ENCODE measurements at places on chromosomes 7 and 10.
A peak's percentile ranks its signal among the peaks of the same experiment; 100 is the strongest.

DNA sequence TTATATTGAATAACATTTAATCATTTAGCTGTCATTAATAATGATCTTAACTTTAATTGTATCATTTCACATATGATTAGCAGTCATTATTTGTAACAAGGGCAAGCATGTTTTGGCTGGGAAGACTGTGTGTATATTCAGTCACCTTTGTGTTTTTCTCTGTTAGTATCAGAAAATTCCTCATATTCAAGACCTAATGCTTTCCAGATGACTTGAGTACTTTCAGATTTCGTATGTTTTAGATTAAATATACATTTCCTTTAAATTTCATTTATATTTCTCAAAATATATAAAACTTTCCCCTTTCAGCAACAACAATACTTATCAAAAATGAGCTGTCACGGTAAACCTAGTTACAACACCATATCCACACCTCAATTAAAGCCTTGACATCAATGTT, 6.3 kb upstream of the CACNA2D1 start:
- DNase-seq: no peak

DNA sequence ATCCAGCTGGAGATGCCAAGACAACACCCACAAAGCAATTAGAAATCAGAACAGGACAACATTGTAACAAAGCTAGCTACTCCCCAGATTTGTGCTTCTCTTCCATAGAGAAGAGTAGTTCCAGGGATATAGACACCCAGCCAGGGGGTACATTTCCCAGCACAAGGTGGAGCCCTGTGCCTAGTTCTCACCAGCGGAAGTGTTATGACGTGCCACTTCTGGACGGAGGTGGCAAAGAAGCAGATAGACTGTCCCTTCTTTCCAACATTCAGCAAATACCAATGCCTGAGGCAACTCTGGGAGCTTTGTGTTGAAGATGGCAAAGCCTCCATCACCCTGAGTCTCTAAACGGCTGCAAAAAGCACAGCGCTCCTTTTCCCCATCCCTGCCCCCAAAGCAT, 23.4 kb upstream of the GSAP start:
- peak; percentile 60 for DNase-seq

- DNase-seq: no peak
These were observed 55.1 kb downstream of the CHST3 start for GRCh38 chr10:72019085-72019876.

DNA sequence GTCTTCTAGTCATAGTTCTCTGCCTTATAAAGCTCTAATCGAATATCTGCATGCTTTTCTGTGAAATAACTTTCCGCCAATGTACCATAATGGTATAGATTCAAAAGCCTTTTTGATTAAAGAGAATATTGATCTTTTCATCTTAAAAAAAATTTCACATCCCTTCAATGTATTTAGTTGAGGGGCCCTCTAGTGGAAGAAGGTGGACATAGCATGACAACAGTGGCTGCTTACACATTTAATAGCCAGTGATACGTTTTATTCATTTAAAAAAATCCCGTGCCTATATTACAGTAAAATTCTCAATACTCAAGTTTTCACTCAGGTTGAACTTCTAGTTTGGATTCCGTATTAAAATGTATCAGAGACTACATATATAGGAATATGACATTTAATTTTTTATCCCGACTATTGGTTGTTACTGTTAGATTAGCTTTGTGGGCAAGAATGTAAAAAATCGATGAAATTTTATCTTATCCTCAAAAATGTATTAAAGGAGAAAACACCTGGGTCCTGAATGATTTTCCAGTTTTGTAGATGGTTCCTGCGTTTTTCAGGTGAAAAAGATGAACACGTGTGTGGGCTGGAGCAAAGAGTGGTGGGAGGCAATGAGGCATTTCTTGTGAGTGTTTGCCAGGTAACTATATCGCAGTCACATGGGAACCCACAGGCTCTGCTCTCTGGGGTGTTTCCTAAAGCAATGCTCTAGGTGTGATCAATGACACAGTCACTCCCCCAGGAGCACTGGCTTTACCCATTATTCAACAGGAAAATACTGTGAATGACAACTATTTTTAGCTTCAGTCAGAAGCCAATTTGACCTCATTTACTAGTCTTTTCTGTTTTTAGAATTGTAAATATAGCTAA, 24.1 kb upstream of the PNLIP start:
- DNase-seq: no peak

DNA sequence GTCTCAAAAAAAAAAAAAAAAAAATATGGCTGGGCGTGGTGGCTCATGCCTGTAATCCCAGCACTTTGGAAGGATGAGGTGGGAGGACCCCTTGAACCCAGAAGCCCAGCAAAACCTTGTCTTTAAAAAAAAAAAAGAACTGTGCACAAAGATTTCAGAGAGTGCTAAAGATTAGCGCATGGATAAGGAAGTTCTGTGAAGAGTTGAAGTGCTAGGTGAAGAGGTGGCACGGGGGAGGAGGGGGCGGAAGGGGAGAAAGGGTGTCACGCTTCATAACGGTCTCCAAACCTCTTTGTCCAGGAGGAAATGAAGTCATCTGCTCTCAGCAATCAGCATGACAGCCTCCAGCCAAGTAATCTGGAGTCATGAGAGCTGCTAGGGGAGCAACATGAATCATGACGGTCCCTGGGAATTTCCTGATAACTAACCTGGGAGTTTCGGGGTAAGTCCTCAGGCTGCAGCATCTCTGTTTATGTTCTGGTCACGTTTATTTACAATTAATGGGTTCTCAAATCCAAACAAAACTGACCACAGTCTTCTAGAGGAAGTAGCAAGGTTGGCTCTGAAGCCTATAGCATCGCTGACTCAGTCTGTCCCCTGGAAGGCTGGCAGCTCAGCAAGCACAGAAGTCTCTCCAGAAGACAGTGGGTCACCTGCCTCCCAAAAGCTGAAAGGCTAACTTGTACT, 1.9 kb upstream of the PLAU start:
- DNase-seq: no peak

GRCh38 chr10:50580262-50580891, 43.4 kb downstream of the SGMS1 start:
- no peak for DNase-seq

- DNase-seq: no peak
These were observed 35.1 kb downstream of the UMAD1 start for GRCh38 chr7:7675686-7676085.

GRCh38 chr7:105934572-105935185, 28.4 kb upstream of the CDHR3 start:
- DNase-seq: no peak

DNA sequence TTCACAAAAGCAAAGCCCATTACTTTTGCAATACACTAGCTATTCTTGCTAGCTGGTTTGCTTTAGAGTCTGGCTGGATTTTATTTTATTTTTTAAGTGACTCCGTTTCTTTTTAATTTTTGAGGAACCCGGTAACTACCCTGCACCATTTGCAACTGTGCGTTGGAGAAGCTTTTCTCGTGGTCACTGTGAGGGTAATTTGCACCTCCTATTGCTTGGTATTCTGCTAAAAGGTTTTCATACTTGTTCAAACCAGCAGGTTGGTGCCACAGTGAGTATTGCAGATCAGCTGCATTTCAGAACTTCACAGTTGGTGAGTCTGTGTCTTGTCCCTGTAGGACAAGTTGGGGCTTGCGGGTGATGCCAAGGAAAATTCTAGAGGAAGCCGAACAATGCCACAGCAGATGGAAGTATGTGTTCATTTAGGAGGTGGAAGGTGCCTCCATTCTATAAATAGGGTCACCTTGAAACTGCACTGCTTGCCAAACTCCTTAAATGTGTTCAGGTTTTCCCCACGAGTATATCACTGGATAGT, 3.9 kb upstream of the NMT2 start:
- DNase-seq: no peak

GRCh38 chr10:91251430-91252056, 31.1 kb downstream of the PCGF5 start:
- no peak for DNase-seq

- peak; percentile 32 for DNase-seq
These were observed 61.0 kb upstream of the NFE2L3 start for GRCh38 chr7:26090927-26091519.

DNA sequence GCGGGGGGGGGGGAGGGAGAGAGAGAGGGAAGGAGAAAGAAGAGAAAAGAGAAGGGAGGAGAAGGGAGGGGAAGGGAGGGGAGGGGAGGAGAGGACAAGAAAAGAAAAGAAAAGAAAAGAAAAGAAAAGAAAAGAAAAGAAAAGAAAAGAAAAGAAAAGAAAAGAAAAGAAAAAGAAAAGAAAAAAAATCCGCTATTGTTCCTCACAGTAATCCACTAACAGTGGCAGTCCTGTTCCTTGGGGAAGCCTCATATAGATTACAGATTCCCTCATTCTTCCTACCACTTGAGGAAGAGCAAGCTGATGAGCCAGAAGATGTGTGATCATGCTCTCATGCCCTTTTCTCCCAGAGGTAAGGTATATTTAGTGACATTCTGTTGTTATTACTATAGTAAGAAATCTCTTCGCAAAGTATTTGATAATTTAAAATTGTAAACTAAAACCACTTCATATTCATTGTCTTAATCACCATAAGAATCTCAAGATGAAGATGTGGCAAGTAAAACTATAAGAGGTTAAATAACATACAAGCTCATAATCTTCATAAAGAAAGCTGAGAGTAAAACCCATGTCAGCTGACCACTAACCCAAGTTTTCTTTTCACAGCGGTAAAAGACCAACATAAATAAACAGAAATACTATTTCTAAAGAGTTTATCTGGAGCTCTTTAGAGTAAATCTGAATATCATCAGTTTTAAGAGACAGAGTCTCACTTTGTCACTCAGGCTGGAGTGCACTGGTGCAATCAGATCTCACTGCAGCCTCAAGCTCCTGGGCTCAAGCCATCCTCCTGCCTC, 128.1 kb downstream of the JMJD1C start:
- no peak for DNase-seq

GRCh38 chr7:51351661-51352060, 35.1 kb upstream of the COBL start:
- DNase-seq: no peak

DNA sequence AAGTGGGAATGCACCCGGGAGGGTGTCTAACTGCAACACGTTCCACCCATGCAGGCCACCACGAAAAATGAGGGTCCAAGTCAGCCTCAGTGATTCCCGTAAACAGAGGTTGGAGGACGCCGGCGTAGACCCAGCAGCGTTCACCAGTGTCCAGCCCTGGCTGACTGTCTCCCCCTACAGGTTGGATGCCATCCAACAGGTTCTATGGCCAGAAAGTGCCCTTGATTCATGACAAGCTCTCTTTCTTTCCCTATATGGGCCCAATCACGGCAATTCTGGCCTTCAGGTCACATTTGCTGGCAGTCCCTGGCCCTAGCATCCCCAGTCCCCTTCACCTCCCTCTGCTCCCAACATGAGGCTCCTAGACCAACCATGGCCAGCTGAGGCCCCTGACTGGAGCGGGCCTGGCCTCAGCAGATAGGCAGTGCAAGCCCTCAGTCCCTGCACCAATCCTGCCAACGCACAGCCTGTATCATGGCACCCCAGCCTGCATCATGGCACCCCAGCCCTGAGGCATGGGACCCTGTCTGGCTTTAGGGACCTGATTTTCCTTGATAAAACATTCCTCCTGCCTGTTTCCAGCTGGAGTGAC, 227.4 kb downstream of the GRID1 start:
- DNase-seq: peak; percentile 83

- DNase-seq: no peak
These were observed 239.9 kb downstream of the CELF2 start for GRCh38 chr10:11257440-11258090.

- DNase-seq: no peak
These were observed 103.5 kb downstream of the LHFPL3 start for GRCh38 chr7:104431930-104432329.

Data from posterior cingulate gyrus (tissue), 11 donors.